AML-193 (cell line): ENCODE measurements at places on chromosomes 5 and 9.
A peak's percentile ranks its signal among the peaks of the same experiment; 100 is the strongest.

DNA sequence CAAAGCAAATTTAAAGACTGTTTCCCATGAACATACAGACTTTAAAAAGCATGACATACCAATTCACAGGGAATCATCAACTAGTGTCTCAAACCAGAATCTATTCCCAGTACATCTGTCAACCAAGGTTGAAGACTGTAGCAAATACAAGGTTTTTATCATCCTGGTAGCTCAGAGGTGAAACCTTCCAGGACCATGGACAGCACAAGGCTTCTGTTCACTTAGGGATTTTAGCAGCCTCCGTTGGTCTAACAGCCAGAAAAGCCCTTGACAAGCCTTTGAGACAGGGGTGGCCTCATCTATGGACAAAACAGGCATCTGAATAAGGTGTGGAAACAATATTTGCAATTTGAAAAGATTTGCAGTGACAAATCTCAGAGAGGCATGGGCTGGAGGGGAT, 119.0 kb downstream of the TRIM32 start:
- DNase-seq: no peak

GRCh38 chr5:170552621-170553115, 48.8 kb downstream of the KCNIP1 start:
- peak; percentile 3 for DNase-seq

DNA sequence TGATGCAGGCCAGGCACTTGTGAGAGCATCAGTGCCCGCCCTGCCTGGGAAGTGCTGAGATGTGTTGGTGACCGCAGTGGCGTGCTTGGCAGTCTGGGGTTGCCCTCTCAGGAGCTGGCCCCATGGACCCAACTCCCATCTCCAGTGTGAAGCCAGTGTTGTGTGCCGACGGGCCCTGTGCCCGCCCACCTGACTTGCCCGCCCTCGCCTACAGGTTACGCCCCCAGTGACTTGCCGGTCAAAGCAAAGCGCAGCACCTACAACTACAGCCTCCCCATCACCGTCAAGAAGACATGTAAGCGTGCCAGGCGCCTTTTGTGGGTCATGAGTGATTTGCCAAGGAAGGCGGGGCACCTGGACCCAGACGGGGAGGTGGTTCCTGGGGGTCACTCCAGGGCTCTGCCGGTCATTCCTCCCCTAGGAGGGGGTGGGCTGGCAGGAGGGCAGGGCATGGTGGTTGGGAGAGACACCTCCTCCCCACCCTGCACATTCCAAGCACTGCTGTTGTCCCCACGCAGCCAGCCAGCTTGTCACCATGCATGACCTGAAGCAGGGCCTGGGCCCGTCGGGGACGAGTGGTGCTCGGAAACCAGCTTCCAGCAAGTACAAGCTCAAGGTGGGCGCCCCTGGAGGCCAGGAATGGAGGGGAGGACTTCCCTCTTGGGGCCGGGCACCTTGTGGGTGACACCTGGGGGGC, 7.4 kb upstream of the CEL start:
- no peak for DNase-seq

GRCh38 chr5:50420343-50420935, 20.6 kb downstream of the EMB start:
- DNase-seq: no peak

- peak; percentile 78 for DNase-seq
Observed at GRCh38 chr5:111703662-111704061, 53.3 kb downstream of the NREP start.

DNA sequence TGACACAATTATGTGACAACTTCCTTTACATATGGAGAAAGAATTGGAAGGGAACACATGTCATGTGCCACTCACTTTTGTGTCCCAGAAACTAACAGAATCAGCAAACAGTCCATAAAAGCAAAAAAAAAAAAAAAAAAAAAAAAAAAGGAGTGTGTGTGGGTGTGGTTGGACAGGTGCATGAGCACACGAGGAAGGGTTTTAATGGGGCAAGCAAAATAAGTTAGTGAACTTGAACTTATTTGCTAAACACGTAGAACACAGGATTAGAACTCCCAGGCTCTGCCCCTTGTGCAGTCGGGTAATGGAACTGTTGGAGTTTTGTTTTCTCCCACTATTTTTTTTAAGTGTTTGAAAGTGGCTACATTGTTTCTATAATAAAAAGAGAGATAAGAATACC, 74.8 kb upstream of the PJA2 start:
- no peak for DNase-seq

DNA sequence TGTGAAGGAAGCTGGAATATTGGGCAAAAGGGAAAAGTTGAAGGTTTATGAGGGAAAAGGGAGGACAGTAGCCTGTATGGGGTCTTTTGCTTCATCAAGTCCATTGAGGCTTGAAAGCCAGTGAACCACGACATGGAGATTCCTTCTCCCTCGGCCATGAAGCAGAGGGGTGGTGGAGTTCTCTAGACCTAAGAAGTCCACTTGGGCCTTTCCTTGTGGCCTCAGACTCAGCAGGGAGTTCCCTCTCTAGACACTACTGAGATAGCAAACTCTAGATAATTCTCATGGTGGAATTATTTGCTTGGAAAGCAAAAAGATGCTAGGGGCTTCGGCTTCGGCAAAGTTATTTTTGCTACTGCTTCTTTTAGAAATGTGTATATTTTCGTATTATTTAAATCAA, 78.5 kb downstream of the FOXD1 start:
- no peak for DNase-seq

DNA sequence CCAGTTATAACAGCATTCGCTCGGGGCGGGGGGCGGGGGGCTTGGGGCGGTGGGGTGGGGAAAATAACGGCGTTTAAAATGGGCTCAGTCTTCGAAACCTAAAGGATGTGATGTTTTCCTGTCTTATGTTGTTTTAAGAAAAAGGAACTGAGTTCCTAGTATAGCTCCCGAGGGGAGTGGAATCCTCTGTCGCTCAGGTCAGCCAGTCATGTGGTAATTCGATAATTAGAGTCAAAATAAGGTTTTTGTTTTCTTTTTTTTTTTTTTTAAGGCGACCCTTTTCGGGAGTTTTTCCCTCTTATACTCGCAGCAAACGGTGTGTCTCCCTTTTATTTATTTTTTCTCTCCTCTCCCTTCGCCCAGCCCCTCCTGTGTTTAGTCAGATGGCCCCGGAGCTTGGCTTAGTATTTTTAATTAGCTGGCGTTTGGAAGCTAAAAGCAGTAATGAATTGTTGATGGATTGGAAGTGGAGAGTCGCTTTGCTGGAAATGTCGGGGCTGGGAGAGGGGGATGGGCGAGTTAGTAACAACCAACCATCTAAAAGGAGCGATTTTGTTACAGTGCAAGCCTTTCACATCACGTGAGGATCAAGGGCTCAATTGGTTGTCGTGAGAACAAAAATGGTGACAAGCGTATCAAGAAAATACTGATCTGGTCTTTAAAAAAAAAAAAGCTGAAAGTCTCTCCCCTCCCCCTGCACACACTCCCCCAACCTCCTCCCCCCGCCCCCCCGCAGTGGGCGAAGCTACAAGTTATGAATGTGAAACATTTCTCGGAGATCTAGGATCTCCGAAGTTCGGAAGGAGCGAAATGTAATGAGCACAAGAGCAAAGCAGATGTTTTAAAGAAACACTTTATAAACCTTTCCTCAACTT, 714 bp upstream of the ZNF608 start:
- no peak for DNase-seq

DNA sequence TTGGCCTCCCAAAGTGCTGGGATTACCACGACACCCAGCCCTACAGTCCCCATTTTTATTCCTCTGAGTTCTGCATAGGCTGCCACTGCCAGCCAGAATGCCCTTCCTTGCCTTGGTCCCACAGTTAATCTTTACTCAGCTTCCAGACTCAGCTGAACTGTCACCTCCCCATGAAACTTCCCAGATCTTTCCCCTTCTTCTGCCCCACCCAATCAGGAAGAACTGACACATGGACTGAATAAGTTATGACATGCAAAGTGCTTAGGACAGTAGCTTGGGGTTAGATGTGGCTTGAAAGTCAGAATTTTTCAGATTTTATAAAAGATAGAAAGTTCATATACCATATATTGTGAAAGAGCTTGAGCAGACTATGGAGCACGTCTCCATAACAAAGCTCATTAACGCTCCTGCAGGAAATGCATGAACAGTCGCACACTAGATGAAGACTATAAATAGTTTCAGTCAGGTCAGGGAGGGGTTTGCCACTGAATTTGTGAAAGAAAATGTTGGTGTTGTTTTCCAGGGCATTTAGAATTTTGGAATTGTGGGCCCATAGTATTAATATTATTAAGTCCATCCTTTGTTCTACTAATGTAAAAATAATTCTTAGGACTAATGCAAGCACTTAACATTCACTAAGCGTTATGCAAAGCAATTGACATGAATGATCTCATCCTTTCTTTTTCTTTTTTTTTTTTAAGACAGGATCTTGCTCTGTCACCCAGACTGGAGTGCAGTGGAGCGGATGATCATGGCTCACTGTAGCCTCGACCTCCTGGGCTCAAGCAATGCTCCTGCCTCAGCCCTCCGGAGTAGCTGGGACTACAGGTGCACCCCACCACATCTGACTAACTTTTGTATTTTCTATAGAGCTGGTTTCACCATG, 36.1 kb upstream of the DENND1A start:
- DNase-seq: no peak

- no peak for DNase-seq
Observed at GRCh38 chr9:76451234-76451633, 7.7 kb upstream of the GCNT1 start.

- no peak for DNase-seq
Observed at GRCh38 chr9:94148419-94148818, 64.2 kb downstream of the PTPDC1 start.
